ENCODE measurements at places on chromosomes 13 and 19. TPM values are rescaled to one million over a fixed set of nuclear protein-coding genes. Genes with fewer than 3 reads are reported as not detected.

The C5AR2 gene
- 0.07 TPM for total RNA-seq

The OPA3 gene
- total RNA-seq, result 10.4 TPM

The CABP5 gene
- not detected for total RNA-seq

The THSD8 gene
- 0.13 TPM for total RNA-seq

The SIGLEC8 gene
- total RNA-seq, result not detected

The FFAR3 gene
- not detected for total RNA-seq

The ZNF682 gene
- 1.2 TPM for total RNA-seq

The TGFBR3L gene
- total RNA-seq, result 5.6 TPM

The FLT3 gene
- not detected for total RNA-seq

The KMT5C gene
- total RNA-seq, result 7.8 TPM

The PPAN gene
- total RNA-seq, result 50.3 TPM

The FLT1 gene
- total RNA-seq, result 3.8 TPM

The PCP2 gene
- total RNA-seq, result not detected

The RNF113B gene
- total RNA-seq, result not detected

The RNASEH2B gene
- total RNA-seq, result 19.0 TPM

The PSG11 gene
- not detected for total RNA-seq

The FUT2 gene
- not detected for total RNA-seq

The LILRA1 gene
- total RNA-seq, result not detected

The SIAH3 gene
- not detected for total RNA-seq

The B3GNT8 gene
- 2.3 TPM for total RNA-seq

The MICU2 gene
- total RNA-seq, result 43.1 TPM

The TMEM190 gene
- total RNA-seq, result not detected

The CEACAM8 gene
- not detected for total RNA-seq
